Fibroblast of the aortic adventitia (primary cell): ENCODE measurements at places on chromosomes 1 and 21. TPM values are rescaled to one million over a fixed set of nuclear protein-coding genes. Genes with fewer than 3 reads are reported as not detected.

DNA sequence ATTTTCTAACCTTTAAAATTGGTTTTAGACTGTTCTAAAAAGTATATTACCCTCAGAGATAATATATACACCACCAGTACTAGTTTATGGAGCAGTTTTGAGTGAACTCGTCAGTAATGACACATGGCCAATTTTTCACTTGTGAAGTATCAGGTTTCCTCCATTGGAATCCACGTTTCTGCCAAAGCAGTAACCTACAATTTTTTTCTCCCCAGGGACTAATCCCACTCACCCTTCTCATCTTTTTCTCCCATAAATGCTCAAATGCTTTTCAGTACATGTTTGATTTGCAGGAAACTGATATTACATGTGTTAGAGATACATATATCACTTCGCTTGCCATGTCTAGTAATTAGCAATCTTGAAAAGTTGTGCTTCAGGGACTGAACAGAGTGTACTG, 94.1 kb downstream of the COL24A1 start:
- DNase-seq, result no peak

CLCA1 gene
- total RNA-seq, result not detected in 2 replicates

DNA sequence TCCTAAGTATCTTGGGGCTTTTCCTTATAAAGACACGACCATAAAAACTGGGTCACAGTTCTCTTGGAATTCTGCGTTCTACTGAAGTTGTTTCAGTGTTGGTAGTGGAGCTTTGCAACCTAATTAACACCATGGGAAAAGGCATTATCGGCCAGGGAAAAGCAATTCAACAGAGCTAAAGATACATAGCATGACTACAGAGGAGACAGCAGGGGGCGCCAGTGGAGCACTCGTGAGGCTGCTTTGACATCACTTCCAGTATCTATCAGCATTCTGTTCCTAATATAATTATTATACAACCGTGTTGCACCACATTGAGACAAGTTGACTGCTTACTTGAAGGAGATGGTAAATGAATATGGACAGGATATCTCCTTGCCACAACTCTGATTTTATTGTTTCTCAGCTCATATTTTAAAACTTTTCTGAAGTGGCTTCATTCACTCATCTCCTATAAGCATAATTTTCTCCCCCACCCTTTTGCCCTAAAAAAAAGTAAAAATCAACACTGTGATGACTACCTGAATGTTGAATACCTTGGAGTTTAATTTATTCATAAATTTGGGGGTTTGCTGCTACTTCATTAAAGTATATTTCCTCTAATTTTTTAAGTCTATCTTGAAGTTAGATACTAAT, 39.4 kb downstream of the ZP4 start:
- DNase-seq, result peak; percentile 31

MARK1 gene
- total RNA-seq, result 0.45 and 1.3 TPM in 2 replicates

- no peak for DNase-seq
These were observed 25.0 kb downstream of the ZBTB8B start for GRCh38 chr1:32489774-32490454.

- DNase-seq, result peak; percentile 83
These were observed 71.0 kb downstream of the DHRS3 start for GRCh38 chr1:12546771-12547585.

- DNase-seq, result peak; percentile 52
These were observed 101.8 kb downstream of the PRDM16 start for GRCh38 chr1:3170561-3171453.

CDCA8 gene
- total RNA-seq, result 0.25 and 12.8 TPM in 2 replicates

DNA sequence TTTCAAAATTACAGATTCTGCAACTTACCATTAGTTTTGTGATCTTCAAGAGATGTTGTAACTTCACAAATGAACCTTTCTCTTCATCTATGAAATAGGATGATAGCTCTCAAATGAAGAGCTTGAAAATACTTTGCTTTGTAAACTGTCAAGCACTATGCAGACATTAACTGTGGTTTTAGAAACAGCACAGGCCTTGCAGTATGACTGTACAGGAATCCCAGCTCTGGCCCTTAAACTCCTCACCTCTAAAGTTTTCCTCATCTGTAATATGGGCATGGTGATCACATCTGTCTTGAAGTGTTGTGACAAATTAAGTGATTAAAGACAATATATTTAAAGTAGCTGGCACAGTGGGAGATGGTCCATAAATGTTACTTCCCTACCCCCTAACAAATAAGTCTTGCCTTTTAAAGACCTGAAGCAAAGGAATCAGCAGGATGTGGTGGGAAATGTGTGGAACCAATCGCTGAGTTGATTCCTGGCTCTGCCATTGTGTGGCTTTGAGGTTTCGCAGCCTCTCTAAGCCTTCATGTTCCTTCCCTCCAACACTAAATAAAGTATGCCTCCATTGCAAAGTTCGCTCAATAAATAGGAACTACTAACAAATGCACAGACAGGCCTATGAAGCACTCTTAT, 5.5 kb upstream of the PTP4A2 start:
- DNase-seq, result no peak

DNA sequence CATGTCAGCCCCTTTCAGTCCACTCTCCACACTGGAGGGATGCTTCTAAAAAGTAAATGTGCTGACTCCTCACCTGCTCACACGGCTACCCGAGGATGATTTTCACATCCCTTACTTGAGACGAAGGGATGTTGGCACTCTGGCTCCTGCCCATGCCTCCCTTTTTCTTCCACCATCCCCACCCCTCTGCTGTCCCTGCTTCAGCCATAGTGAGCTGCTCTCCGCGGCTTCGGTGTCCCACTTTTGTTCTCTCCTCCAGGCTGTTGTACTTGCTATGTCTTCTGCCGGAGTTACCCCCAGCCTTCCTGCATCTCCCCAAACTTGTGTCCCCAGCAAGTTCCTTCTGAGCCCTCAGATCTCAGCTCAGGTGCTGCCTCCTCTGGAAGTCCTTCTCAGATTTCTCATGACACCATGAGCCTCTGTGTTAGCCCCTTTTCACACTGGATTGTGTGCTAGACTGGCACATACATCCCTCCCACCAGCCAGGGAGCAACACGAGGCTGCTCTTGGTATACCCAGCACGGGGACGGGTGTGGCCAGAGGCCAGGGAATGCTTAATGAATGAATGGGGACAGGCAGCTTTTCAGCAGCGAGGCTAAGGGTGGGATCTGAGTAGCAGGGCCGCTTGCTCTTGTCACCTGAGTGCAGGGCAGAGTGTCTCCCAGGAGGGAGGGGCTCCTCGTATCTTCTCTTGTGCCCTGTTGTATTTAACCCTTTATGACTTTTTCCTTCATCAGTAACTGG, 1.3 kb downstream of the ACOT11 start:
- DNase-seq, result no peak

DNA sequence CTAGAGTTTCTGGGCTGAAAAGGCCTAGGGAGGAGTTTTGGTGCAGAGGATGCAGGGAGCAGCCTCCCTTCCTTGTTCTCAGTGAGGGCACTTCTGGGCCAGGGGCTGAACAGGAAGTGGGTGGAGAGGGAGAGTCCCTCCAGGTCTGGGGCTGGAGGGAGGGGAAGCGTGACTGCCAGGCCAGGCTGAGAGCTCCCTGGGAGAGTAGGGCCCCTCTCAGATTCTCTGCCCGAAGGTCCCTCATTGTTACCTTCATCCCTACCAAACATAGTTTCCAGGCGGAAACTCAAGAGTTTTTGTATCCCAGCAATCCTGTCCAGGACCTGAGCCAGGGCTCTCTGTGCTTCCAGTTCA, 36.8 kb downstream of the CITED4 start:
- DNase-seq, result no peak
